ENCODE measurements at places on chromosomes 3 and 15. TPM values are rescaled to one million over a fixed set of nuclear protein-coding genes. Genes with fewer than 3 reads are reported as not detected.

Gene DLG1
- total RNA-seq = 66.2 TPM

Gene IMPG2
- total RNA-seq = 0.40 TPM

Gene FEZF2
- not detected for total RNA-seq

Gene C3orf85
- total RNA-seq = not detected

Gene MB21D2
- total RNA-seq = 3.0 TPM

Gene ACAP2
- total RNA-seq = 13.8 TPM

Gene FANCD2OS
- not detected for total RNA-seq

Gene ANKRD63
- 0.37 TPM for total RNA-seq

- DNase-seq = no peak
Observed at GRCh38 chr3:9749296-9749644, 482 bp upstream of the OGG1 start.

DNA sequence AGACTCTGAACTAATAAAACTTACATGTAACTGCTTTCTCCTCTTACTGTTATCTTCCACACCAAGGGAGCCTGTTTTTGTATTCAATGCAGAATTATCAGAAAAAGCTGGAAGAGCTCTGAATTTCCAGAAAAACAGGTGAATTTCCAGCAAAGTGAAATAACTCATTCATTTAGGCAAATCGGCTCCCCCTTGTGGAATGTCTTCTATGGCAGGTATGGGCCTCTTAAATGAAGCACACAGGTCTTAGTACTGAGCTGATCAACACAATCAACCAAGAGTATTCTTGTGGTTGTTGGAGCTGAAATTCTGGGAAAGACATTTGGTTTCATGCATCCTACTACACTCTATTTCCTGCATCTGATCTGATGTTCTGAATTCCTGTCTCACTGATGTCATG is 31.0 kb upstream of the PTPRG start:
- DNase-seq = peak; percentile 23

- no peak for DNase-seq
Observed at GRCh38 chr15:94259863-94260262, 28.5 kb downstream of the MCTP2 start.

DNA sequence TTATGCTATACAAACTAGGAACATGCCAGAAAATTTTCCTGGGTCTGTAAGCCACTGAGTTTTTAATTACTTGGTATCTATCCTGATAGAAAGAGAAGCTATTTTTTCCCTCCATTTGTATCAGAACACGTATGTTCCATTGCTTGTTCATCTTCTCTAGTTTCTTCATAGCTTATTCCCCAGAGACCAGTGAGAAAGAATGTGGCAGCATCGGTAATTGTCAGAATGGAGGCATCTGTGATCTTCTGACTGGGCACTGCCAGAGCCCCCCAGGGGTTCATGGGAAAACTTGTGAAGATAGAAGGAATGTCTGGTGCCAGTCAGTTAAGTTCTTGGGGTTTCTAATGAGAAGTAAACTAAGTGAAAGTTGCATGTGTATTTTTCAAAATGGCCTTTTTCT is 720.2 kb upstream of the GOLIM4 start:
- no peak for DNase-seq

DNA sequence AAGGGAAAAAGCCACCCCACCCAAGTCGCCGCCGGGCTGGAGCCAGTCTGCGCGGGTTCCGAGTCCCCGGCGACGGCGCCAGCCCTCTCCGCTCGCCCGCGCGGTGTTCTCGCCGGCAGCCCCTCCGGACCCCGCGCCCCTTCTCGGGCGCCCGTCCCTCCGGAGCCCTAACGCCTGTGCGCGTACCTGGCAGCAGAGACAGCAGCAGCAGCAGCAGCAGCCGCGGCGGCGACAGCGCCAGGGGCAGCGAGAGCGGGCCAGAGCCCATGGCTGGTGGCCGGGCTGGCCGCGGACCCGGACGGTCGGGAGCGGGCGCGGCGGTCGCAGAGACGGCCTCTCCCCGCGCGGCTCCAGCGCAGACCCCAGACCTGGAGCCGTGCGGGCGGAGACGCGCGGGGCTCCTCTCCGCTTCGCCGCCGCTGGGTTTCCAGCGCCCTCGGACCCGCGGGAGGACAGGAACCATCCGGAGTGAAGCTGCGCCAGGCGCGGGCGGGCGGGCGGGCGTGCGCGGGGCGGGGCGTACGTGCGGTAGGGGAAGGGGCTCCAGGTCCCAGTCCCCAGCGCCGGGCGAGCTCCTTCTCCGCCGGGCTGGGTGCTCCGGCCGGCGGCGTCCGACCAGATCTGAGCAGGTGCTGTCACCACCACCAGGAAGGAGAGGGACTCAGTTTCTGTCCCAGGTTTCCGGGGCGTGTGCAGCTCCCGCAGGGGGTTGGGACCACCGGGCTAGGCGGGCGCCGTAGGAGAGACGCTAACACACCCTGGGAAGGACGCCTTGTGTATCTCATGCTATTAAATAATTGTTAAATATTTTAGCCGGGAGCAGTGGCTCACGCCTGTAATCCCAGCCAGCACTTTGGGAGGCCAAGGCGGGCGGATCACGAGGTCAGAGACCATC is at the start of gene CHRNA3:
TSS of gene CHRNA3 (minus strand) at position 470 of the 895 bp plus-strand sequence. CDS start at position 268, 202 bp downstream.
- DNase-seq = no peak

GRCh38 chr3:143207338-143207961 is 87.9 kb downstream of the CHST2 start:
- DNase-seq = no peak

DNA sequence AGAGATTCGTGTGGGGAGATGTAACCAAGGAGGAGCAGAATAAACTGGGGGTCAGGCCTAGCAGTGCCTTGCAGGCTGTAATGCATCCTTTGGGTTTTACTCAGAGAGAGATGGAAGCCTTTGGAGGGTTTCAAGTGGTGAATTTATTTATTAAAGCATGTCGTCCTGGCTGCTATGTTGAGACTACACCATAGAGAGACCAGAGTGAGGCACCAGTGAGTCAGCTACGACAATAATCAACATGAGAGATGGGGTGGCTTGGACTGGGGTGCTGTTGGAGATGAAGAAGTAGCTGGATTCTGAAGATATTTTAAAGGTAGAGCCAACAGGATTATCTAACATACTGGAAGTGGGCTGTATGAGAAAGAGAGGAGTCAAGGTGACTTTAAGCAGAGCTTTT is 335.3 kb upstream of the ARHGEF26 start:
- no peak for DNase-seq

DNA sequence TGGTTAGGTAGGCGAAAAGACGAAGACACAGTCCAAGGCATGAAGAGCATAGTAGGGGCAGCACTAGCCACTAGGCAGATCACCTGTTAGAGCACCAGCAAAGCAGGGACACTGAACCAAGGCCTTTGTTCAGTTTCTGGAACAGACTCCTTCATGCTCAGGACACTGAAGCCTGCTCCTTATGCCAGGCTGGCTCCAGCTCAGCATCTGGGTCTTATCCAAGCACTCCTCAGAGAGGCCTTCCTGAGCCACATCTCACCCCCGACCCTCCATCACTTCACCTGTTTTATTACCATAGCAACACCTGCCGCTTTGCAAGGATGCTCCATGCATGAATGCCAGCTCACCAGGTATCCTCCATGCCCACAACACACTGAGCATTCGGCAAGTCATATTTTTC is 206.3 kb upstream of the CHRNA7 start:
- no peak for DNase-seq

- no peak for DNase-seq
Observed at GRCh38 chr15:37372064-37372463, 271.7 kb upstream of the MEIS2 start.

DNA sequence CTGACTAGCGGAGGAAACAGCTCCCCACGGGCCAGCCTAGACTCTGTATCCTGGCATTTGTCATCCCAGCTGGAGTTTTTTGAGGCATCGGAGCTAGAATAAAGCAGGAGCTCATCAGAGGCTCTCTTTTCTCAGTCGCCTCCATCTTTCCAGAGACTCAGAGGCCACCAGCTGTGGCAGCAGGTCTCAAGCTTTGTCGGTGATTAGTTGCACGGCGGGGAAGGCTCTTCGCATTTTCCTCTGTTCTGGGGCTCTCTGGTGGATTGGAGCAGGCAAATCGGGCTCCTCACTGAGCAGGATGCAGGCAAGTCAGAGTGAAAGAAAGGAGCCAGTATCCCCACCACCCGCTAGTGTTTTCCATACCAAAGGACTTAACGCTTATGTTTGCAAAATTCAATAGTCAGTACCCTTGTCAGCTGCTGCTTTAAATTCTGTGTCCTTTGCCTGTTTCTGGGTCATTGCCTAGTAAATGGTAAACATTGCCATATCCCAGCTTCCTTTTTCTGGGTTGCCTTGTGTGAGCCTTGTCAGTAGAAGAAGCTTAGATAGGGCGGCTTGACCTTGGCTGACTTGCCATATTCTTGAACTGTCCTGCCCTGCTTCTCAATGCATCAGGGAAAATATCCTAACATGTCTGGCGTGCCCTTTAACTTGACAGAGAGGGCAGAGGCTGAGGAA is 127.1 kb downstream of the PTPRG start:
- no peak for DNase-seq

DNA sequence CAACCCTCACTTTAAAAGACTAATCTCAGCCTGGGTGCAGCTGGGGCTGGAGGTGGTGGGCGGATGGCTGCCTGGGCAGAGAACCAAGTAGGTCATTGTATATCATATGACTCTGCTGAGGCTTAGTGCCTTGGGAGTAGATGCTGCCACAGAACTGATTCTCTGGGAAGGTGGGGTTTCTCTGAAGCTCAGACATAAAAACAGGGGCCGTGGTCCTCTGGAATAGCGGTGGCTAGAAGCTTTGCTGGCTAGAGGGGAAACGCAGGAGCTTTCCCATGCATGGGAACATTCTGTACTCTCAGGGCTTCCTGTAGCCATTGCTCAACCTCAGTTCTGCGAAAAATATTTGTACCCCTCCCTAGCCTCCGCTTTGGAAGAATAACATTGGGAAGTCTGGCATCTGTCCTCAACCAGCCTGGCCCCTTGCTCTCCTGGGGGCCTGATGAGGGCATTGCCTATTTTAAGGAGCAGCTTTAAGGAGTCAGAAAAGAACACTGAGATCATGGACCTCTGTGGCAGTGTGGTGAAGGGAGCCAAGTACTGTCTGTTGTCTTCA is 14.7 kb downstream of the TIMP4 start:
- peak; percentile 52 for DNase-seq

GRCh38 chr3:130514681-130515080 is 2.3 kb upstream of the COL6A6 start:
- DNase-seq = no peak

DNA sequence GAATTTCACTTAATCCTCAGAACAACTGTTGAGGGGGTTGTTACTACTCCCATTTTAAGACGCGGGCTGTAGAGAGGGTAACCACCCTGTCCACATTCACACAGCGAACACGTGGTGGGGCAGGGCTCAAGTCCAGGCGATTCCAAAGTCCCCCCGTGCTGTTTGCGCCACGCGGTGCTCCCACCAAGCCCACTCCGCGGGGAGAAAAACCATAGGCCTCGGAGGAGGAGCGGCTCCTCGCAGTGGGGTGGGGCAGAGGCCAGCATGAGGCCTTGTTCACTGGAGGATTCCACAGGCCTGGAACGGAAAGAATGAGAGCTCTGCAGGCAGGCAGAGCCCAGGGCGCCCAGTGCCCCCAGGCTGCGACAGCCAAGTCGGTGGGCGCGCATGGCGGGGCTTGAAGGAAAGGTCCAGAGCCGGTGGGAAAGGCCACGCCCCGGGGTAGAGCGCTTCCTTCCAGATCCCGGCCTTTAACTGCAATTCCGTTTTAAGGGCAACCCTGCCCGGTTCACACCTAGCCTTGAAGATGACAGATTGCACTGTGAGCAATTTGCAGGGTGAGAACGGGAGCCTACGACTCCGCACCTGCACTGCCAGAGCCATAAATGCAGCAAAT is 161.8 kb upstream of the TBL1XR1 start:
- DNase-seq = peak; percentile 45

GRCh38 chr3:45224824-45225464 is 1.1 kb downstream of the TMEM158 start:
- DNase-seq = peak; percentile 75

DNA sequence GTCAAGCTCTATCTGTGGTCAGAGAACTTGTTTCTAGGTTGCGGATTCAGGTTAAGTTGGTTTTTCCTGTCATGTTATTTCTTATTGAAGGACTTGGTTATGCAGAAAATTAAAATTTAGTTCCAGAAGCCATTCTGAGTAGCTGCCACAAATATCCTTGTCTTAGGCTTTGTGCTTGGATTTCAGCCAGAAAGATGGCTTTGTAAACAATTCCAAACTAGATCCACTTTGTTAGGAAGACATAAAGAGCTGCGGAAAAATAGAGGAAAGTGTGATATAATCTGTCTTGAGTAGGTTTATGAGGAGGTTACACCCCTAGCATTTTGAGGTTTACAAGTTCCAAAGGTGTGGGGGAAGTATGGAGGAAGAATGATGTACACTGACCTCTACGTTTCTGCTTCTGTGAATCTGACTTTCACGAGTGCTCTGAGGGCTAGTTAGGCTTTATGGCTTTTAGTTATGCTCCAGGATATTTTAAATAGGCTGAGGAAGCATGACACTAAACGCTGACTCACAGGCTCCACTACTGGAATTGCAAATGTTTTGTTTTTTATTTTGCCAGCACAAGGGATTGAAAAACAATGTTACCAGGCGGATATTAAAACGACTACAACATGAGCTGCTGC is 46.3 kb upstream of the UTS2B start:
- no peak for DNase-seq

- DNase-seq = no peak
Observed at GRCh38 chr3:142580061-142580423, 1.5 kb upstream of the ATR start.

- DNase-seq = no peak
Observed at GRCh38 chr3:177739461-177739860, 542.2 kb upstream of the TBL1XR1 start.

All from heart right ventricle (tissue), 16 donors.